ENCODE measurements at places on chromosomes 2 and 18.

- DNase-seq = no peak
Observed at GRCh38 chr2:41900101-41900577, 147.7 kb upstream of the PKDCC start.

DNA sequence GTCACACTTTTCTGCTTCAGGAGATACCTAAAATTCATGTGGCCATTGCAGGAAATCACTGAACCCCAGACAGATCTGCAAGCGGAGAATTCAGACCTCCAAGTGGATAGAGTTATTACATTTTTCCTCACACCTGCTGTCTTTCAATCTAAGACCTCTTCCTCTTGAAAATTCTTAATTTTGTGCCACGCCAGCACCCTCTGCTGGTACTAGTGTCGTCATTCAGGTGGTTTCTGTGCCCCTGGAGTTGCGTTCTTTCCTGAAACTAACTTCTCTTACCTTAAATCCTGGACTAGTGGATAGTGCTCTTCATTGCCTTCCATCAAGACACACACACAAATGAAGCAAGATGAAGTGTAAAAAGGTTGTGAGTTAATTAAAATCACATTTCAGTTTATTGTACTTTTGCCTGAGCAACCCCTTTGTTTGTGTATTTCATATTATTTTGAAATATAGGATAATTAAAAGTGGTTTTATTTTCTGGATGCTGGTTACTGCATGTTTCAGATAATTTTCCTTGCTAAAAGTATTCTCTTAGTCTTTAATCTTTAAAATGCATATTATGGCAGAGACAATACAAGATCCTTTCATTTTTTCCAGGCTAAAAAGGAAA is 1.6 kb upstream of the DNER start:
- no peak for DNase-seq

GRCh38 chr2:226354434-226354833 is 445.2 kb downstream of the IRS1 start:
- no peak for DNase-seq

GRCh38 chr2:149001496-149001895 is 37.0 kb upstream of the LYPD6B start:
- DNase-seq = no peak

DNA sequence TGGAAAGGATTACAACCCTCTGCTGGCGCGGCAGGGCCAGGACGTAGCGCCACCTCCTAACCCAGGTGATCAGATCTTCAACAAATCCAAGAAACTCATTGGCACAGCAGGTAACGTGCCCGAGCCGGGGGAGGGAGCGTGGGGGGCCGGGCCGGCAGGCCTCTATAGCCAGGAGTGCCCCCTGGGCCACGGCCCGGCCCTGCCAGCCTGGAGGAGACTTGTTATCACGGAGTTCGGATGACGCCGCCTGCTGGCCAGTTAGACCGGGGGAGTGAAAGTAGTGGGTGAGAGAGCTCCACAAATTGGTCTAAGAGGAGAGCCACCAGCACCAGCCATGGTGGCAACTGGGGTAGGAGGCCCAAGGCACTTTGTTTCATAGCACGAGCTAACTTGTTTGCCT is 8.6 kb upstream of the TMEM214 start:
- DNase-seq = no peak

DNA sequence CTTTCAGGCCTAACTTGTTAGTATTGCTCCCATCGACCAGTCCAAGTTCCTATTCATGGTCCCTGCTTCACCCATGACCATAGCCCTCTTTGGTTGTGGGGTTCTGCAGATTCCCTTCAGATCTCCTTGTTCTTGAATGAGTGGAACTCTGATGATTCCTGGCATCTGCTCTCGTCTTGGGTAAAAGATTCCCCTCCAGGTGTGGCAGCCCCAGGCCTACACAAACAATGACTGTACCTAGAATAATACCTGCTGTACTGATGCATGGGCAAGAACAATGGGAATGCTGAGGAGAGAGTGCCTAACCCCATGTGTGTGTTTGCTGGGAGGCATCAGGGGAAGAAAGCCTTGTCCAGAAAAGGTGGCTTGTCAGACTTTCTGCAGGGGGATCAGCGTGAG is 39.2 kb upstream of the MRPL19 start:
- DNase-seq = no peak
